Activated CD8-positive, alpha-beta T cell treated with anti-CD3 and anti-CD28 coated beads for 36 hours (primary cell): ENCODE measurements at places on chromosomes 7 and 10. TPM values are rescaled to one million over a fixed set of nuclear protein-coding genes. Genes with fewer than 3 reads are reported as not detected.

GRCh38 chr10:90738885-90739284 is 119.0 kb downstream of the HTR7 start:
- no peaks in the 10 kb centered on the region for H3K36me3 ChIP-seq
- H3K4me3 ChIP-seq = no peak overlapping the region
- DNase-seq = no peak
- no peaks in the 10 kb centered on the region for H3K4me1 ChIP-seq
- H3K27me3 ChIP-seq = peaks cover 14% of the 10 kb centered on the region

DNA sequence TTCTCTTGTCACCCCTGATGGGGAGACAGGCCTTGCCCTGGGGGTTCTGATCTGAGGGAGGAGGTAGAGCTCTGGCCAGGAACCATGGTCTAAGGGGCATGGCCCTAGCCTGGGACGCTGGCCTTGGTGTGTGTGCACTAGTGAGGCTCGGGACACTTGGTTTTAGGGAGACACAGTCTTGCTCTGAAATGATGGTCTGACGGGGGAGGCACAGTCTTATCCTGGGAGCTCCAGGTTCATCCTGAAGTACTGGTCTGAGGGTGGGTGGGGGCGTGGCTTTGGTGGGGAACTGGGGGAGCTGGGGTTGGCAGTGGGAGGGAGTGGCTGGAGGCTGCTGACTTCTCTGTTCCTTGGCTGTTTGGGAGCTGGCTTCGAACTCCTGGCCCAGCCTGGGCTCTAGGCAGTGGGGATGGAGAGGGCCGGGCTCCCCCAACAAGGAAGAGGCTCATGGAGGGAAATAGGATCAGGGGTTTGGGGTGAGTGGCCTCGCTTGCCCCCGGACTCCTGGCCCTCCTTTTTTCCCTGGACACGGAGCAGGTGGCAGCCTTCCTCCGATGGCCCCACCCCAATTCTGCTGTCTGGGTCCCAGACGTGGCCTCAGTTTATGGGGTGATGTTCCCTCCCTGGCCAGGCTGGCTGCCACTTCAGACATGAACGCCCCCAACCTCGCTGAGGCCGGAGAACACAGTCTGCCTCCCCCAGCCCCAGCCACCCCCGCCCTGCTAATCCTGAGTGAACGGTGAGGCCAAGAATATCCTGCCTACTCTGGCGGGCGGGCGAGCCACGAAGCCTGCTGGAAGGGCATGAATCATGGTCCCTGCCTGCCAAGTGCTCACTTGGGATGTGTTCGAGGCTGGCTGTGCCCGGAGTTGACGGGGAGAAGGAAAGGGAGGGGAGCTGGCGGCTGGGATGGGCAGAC is 43.5 kb downstream of the TMEM270 start:
- H3K27ac ChIP-seq = no peak overlapping the region
- H3K36me3 ChIP-seq = no peaks in the 10 kb centered on the region
- H3K4me1 ChIP-seq = no peaks in the 10 kb centered on the region
- no peak overlapping the region for H3K4me3 ChIP-seq
- DNase-seq = no peak

DNA sequence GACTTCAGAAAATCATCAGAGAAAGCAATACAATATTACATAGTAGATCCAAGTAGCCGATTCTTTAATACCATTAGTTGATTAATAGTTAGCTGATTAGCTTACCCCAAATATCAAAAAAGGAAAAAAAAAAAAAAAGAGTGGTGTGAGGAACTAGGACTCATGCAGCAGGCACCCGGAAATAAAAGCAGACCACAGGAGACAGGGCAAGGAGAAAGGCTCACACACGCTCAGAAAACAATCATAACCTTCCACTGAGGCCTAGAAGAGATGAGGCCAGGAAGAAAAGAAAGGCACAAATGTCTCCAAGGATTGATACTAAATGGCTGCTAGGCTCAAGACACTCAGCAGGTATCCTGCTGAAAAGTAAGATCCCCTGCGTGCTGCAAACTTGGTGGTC is 25.9 kb downstream of the TRDMT1 start:
- peak; percentile 12 for DNase-seq
- peaks cover 5% of the 10 kb centered on the region for H3K36me3 ChIP-seq
- no peaks in the 10 kb centered on the region for H3K27me3 ChIP-seq
- H3K4me1 ChIP-seq = peaks cover 15% of the 10 kb centered on the region
- peak overlapping the region; percentile 70 for H3K27ac ChIP-seq

- DNase-seq = no peak
- H3K36me3 ChIP-seq = peaks cover 2% of the 10 kb centered on the region
Measured at GRCh38 chr10:112475575-112476218, 28.7 kb downstream of the VTI1A start.

DNA sequence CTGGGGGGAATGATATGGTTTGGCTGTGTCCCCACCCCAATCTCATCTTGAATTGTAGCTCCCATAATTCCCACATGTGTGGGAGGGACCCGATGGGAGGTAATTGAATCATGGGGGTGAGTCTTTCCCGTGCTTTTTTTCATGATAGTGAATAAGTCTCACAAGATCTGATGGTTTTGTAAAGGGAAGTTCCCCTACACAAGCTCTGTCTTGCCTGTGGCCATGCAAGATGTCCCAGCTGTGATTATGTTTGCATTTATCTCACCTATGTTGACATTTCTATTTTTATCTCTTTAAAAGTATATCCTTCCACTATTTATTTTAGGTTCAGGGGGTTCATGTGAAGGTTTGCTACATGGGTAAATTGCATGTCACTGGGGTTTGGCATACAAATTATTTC is 323.9 kb upstream of the GLI3 start:
- no peak overlapping the region for H3K4me3 ChIP-seq
- no peaks in the 10 kb centered on the region for H3K4me1 ChIP-seq

- no peaks in the 10 kb centered on the region for H3K4me1 ChIP-seq
- H3K27ac ChIP-seq = no peak overlapping the region
- no peak overlapping the region for H3K4me3 ChIP-seq
Measured at GRCh38 chr7:99301496-99301895, 24.2 kb upstream of the ARPC1A start.

DNA sequence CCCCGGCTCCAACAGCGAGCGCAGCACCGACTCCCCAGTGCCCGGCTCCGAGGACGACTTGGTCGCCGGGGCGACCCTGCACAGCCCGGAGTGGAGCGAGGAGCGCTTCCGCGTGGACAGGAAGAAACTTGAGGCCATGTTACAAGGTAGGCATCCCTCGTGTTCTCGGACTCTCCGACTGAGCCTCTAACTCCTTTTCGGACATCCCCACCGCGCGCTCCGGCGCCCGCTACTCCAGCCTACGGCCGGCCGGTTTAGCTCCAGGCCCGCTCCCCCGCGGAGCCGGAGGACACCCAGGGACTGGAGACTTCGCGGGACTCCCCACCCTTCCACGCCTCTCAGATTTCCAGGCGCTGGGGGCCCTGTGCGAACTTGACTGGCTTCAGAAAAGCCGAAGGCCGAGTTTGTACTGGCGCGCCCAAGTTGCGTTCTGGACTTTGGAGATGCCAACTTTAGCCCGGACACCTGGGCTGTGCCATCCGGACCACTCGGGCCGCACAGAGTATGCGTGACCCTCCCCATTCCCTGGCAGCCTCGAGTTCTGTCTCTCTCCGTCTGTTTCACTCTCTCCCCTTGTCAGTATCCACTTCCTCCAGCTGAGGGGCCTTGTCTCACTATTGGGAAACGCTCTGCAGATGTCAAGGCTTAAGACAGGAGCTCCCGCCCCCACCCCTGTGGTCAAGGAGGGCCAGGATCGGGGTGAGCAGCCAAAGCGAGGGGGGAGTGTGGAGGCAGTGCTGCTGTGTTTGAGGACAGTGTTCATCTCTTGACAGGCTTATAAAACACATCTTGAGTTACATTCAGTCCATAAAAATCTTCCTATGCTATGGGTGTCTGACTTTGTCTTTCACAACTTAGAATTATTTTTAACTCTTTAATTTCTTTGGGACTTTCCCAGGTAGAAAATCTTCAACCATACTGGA is 777 bp downstream of the BICC1 start:
- no peaks in the 10 kb centered on the region for H3K36me3 ChIP-seq
- H3K4me3 ChIP-seq = peak overlapping the region; percentile 57
- DNase-seq = peak; percentile 1
- H3K27ac ChIP-seq = no peak overlapping the region
- peaks cover 5% of the 10 kb centered on the region for H3K4me1 ChIP-seq

GRCh38 chr10:121007264-121007663 is 156.1 kb downstream of the WDR11 start:
- peaks cover 1% of the 10 kb centered on the region for H3K27me3 ChIP-seq
- H3K4me1 ChIP-seq = no peaks in the 10 kb centered on the region
- no peak overlapping the region for H3K27ac ChIP-seq
- H3K4me3 ChIP-seq = no peak overlapping the region

The CYP3A4 gene
- not detected for total RNA-seq

DNA sequence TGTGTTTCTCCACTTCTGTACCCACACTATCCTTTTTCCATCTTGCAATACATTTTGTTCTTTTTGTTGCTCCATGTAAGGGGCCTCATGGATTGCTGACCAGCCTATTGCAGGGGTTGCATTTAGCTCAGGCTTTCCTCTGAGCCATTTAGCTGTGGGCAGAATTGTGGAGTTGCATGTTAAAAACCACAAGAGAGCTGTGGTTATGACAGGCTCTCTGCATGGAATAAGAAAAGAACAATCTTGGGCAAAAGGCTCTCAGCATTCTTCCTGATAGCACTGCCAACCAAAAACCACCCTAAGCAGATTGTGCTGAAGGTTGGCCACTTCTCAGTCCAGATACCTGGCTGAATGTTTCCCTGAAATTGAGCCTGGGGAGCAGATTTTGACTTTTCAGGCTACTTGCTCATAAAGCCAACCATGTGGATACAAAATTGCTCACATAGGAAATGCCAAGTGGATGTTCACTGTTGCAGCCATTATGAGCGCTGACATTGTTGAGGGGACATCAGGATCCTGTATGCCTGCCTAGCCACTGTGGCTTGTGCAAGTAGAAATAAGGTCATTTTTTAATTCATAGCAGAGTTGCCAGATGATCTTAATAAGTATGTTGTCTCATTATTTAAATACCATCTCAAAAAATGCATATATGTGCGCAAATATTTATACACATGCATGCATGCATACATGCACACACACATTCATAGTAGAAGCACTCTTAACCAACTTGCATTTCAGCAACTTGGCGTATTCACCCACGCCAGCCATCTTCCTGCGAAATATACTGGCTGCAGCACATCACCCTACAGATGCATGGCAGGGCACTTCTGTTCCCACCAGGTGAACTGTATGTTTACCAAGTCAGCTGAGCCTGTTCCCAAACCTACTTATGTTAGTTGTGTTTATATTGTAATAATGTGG is 695.4 kb downstream of the LRMDA start:
- H3K4me1 ChIP-seq = no peaks in the 10 kb centered on the region
- H3K27me3 ChIP-seq = no peaks in the 10 kb centered on the region
- no peak for DNase-seq
- no peak overlapping the region for H3K4me3 ChIP-seq
- H3K27ac ChIP-seq = no peak overlapping the region

GRCh38 chr7:26279405-26279804 is 12.3 kb upstream of the SNX10 start:
- H3K27me3 ChIP-seq = no peaks in the 10 kb centered on the region
- no peaks in the 10 kb centered on the region for H3K36me3 ChIP-seq
- H3K4me1 ChIP-seq = peaks cover 24% of the 10 kb centered on the region
- H3K4me3 ChIP-seq = no peak overlapping the region
- DNase-seq = peak; percentile 55

DNA sequence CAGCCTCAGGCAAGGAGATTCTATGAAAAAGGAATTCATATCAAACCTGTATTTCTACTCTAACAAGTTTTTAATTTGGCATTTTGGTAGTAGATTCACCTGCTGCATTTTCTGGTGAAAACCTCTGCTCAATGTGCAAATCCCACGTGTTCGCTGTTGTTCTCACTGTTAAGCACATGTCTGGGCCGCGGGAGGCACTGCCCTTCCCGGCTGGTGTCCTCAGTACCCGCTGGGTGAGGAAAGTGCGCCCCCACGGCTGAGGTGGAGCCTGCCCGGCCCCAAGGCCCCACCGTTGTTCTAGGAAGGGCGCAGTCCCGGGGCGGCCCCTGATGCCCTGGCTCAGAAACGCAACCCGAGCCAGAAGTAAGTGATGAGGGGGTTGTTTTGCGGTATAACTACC is 193.4 kb upstream of the VWC2 start:
- H3K36me3 ChIP-seq = no peaks in the 10 kb centered on the region
- H3K4me3 ChIP-seq = no peak overlapping the region
- H3K4me1 ChIP-seq = no peaks in the 10 kb centered on the region
- DNase-seq = no peak
- H3K27me3 ChIP-seq = no peaks in the 10 kb centered on the region

The RELN gene
- total RNA-seq = not detected

The CPXM2 gene
- not detected for total RNA-seq

DNA sequence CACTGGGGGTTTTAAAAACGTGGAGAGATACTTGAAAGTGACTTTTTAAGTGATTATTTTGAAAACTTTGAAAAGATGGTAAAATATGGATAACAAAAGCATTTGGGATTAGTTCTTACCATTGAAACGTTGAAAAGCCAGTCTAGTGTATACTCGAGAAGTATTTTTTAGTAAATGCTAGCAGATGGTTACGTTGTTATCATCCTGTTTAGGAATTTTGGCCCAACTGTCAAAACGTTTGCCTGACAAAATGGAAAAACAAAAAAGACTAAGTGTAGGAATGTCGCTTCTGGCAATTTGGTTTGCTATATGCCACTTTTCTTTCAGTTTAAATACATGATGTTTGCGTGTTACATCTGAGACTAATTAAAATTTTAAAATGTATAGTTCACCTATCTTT is 1.2 kb downstream of the RBM33 start:
- H3K4me3 ChIP-seq = peak overlapping the region; percentile 89
- peaks cover 75% of the 10 kb centered on the region for H3K36me3 ChIP-seq
- no peak for DNase-seq
- peaks cover 50% of the 10 kb centered on the region for H3K4me1 ChIP-seq
- H3K27me3 ChIP-seq = no peaks in the 10 kb centered on the region

- H3K27me3 ChIP-seq = peaks cover 25% of the 10 kb centered on the region
- no peaks in the 10 kb centered on the region for H3K36me3 ChIP-seq
- no peak overlapping the region for H3K27ac ChIP-seq
- DNase-seq = no peak
- no peaks in the 10 kb centered on the region for H3K4me1 ChIP-seq
Measured at GRCh38 chr10:116690356-116691322, 51.7 kb downstream of the HSPA12A start.

DNA sequence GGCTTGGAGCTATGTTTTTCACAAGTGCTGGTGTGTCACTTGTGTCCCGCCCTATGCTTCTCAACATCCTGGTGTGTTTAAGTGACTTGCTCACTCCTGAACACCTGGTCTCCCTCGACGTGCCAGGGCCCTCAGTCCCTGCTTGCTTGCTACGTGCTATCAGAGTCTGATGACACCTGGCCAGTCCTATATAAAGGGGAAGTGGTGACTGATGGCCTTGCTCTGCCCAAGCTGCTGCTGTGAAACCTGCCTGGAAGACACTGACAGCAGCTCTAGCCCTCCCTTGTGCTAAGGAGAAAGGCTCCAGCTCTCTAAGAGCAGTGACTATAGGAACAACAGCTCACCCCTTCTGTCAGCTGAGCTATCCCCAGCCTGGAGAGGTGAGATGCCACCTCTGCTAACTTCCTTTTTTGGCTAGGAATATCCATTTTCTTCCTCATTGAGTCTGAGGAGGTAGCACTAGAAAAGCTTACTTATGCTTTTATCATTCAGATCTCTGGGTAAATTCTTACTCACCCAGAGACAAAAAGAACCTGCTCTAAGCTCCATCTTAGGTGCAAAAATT is 77.2 kb upstream of the PLXNA4 start:
- H3K4me3 ChIP-seq = no peak overlapping the region
- H3K27me3 ChIP-seq = no peaks in the 10 kb centered on the region
- H3K36me3 ChIP-seq = no peaks in the 10 kb centered on the region
- DNase-seq = no peak
- H3K4me1 ChIP-seq = peaks cover 35% of the 10 kb centered on the region
- H3K27ac ChIP-seq = no peak overlapping the region
